Keratinocyte (primary cell): ENCODE measurements at places on chromosomes 2 and 18. TPM values are rescaled to one million over a fixed set of nuclear protein-coding genes. Genes with fewer than 3 reads are reported as not detected.

ADCY3 gene
- polyA plus RNA-seq: 27.1 to 47.4 TPM (median 33.2 TPM) in 3 replicates

DNA sequence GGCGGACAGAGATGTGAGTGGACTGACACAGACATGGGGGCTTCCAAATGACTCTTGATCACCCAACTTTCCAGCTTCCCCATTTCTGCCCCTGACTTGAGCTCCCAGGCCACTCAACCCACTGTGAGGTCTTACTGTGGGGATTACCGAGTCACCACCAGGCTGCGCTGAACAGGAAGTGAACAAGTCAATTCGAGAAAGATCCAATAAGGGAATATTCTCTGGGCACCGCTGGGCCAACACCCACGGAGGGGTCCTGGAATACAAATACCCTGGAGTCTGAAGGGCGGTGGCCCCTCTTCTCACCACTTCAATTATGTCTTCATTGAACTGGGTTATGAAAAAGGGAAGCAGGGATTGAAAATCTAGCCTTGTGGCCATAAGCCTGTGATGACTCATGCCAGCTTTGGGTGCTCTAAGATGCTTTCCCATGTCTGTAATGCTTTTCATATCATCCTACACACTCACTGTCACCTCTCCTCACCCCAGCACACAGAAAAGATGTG is 37.7 kb downstream of the BCL11A start:
- peaks cover 40% of the 10 kb centered on the region for H3K4me1 ChIP-seq
- no peak for DNase-seq
- H3K4me3 ChIP-seq: no peak overlapping the region
- no peaks in the 10 kb centered on the region for H3K36me3 ChIP-seq

DNA sequence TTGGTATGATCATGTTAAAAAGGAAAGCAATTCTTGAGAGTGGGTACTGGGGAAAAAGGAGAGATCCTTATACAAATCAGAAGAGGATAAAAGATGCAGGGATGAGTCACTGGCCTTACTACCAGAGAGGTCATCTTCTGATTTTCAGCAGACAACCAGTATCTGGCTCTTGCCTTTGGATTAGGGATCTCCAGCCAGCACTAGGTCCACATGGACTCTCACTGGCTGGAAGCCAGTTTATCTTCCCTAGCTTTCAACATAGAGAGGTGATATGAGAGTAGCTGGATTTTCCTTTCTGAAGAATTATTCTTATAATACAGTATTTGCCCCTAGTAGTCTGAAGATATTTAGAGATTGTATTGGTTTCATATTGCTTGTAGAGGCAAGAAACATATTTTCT is 30.2 kb downstream of the CERKL start:
- H3K4me1 ChIP-seq: no peaks in the 10 kb centered on the region
- no peak overlapping the region for H3K27ac ChIP-seq
- DNase-seq: no peak
- no peak overlapping the region for H3K4me3 ChIP-seq
- H3K36me3 ChIP-seq: no peaks in the 10 kb centered on the region

DNA sequence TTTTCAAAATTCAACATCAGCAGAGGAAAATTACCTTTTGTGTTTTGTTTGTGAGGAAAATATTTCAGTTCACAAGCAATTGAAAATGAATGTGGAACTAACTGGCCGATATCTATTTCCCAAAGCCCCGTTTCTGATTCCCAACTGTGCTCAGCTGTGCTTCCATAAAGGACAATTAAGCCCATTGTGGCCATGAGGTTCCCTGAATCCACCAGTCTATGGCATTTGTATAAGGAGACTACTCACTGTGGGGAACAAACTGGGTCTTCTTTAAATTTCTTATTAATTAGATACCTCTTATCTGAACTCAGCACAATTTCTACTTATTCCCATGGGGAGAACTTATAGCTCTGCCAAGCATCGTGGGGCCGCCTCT is 31.4 kb upstream of the AGAP1 start:
- H3K27me3 ChIP-seq: peaks cover 5% of the 10 kb centered on the region
- no peak overlapping the region for H3K4me3 ChIP-seq
